CD4-positive, alpha-beta T cell treated with Interleukin-21 for 1 hour (primary cell): ENCODE measurements at places on chromosomes 6 and 20.

GRCh38 chr6:31407699-31408098 lies 4.3 kb downstream of the MICA start:
- DNase-seq = no peak

- DNase-seq = no peak
These were observed 662.6 kb downstream of the RFPL4B start for GRCh38 chr6:113009682-113010081.

DNA sequence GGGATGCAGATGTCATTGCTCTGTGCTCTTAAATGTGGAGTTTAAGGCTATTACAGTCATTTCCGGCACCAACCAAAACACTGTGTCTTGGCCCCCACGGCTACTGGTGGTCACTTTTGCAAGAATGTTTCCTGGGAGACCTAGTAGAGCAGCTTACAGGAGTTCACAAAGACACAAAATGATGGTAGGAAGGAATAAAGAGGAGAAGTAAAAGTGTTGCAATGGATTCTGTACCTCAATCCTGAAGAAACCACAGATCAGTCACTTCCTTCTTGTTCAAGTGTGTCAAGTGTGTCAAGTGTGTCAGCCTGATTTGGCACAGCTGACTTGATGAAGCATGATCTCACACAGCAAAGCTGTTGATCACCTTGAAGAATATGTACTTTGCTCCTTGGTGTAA lies 344.0 kb downstream of the PLCB1 start:
- DNase-seq = no peak

DNA sequence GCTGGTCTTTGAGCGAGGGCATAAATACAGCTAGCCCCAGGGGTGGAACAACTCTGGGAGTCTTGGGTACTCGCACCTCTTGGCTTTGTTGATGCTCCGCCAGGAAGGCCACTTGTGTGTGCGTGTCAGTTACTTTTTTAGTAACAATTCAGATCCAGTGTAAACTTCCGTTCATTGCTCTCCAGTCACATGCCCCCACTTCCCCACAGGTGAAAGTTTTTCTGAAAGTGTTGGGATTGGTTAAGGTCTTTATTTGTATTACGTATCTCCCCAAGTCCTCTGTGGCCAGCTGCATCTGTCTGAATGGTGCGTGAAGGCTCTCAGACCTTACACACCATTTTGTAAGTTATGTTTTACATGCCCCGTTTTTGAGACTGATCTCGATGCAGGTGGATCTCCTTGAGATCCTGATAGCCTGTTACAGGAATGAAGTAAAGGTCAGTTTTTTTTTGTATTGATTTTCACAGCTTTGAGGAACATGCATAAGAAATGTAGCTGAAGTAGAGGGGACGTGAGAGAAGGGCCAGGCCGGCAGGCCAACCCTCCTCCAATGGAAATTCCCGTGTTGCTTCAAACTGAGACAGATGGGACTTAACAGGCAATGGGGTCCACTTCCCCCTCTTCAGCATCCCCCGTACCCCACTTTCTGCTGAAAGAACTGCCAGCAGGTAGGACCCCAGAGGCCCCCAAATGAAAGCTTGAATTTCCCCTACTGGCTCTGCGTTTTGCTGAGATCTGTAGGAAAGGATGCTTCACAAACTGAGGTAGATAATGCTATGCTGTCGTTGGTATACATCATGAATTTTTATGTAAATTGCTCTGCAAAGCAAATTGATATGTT lies 19.2 kb downstream of the IRF4 start:
- DNase-seq = no peak

- DNase-seq = no peak
These were observed 41.9 kb downstream of the PRR18 start for GRCh38 chr6:166266336-166266735.

- DNase-seq = no peak
These were observed 12.1 kb downstream of the OGFRL1 start for GRCh38 chr6:71300561-71301168.

- DNase-seq = no peak
These were observed 758.9 kb upstream of the MMS22L start for GRCh38 chr6:98041921-98042320.

- no peak for DNase-seq
These were observed 12.7 kb downstream of the STX11 start for GRCh38 chr6:144162977-144163376.

GRCh38 chr6:138088326-138088762 lies 18.9 kb downstream of the PERP start:
- no peak for DNase-seq

DNA sequence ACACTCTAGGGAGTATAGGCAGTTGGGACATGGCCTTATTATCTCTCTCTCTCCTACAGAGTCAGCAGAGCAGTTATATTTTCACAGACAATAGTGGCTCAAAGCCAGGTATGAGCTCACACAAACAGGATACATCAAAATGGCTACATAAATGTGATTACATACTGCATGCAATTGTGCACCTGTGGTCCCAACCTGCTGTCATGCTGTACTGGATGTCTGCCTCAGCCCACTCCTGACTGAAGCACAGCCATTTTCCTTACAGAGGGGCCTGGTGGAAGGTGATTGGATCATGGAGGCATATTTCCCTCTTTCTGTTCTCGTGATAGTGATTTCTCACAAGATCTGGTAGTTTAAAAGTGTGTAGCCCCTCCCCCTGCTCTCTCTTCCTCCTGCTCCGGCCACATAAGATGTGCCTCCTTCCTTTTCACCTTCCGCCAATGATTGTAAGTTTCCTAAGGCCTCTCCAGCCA lies 37.0 kb upstream of the SAMHD1 start:
- DNase-seq = peak; percentile 30

- no peak for DNase-seq
These were observed 51.6 kb upstream of the GTSF1L start for GRCh38 chr20:43778375-43778774.
